Activated CD4-positive, alpha-beta T cell treated with anti-CD3 and anti-CD28 coated beads, Interleukin-2, amount 50 U/mL, for 4 hours (primary cell): ENCODE measurements at places on chromosomes 4 and X.

- DNase-seq: no peak
Observed at GRCh38 chr4:122005064-122005755, 53.4 kb upstream of the TRPC3 start.

DNA sequence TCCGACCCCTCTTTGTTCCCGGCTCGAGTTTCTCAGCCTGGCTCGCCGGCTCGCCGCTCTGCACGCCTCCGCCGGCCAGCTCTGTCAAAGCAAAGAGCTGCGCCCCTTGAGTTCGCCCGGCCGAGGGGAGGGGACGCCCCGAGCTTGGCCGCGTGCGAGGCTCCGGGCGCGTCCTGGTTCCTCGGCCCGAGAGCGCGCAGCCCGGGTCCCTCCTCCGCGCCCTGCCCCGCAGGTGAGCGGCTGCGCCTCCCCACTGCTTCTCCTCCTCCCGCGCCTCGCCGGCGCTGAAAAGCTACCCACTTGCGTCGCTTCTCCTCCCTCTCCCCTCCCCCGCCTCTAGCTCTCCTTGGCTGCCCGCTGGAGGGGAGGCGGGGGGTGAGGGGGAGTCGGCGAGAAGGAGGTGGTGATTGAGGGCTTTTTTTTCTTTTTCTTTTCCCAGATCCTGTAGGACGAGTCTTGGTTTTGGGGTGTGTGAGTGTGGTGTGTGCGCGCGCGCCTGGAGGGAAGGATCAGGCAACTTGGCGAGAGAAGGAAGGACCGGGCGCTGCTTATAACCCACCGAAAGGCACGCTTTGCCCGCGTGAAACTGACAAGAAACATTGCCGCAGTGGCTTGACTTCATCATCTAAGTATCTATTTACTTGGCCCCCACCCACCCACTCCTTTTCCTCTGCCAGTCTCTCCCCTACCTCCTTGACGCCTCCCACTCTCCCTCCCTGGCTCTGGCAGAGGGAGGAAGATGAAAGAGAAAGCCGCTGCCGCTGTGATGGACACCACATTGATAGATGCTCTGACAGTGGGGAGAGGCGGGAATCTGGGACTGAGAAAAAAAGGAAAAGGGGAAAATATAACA is at the start of gene LEF1:
Gene LEF1, minus strand, starts transcription at position 262 of the 853 bp plus-strand sequence. CDS start 1,165 bp downstream, outside the sequence.
- DNase-seq: peak; percentile 70

DNA sequence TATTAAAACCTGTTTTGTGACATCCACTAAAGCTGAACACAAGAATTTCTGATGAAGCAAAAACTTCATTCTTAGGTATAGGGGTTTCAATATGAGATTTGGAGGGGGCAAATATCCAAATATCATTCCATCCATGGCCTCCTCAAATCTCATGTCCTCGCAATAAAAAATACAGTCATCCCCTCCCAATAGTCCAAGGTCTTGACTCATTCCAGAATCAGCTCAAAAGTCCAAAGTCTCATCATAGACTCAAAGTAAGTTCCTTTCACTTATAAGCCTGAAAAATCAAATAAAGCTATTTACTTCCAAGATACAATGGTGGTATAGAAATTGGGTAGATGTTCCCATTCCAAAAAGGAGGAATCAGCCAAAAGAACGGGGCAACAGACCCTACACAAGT is 213.4 kb downstream of the SCFD2 start:
- DNase-seq: no peak

DNA sequence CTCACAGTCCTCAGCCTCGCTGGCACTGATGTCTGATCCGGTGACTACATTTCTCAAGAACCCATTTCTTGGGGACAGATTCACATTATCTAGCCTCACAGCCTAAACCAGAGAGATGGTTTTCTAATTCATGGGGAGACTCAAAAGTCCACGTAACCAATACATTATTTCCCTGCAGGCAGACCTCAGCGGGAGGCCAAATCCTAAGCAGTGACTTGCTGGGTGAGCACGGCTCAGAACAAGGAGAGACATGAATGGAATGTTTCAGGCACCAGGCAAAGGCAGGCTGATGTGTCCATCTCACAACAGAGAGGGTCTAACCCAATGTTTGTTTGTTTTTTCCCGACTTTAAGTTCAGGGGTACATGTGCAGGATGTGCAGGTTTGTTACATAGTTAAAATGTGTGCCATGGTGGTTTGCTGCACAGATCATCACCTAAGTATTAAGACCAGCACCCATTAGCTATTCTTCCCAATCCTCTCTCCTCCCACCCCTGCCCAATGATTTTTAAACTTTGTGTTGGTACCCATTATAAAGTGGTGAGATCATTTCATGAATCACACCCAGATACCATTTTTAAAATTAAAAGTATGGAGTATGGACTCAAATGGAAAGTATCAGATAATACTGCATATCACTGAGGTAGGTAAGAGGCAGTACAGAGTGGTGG is 53.3 kb downstream of the SCD5 start:
- DNase-seq: no peak

GRCh38 chr4:142402156-142402555 is 443.9 kb downstream of the INPP4B start:
- no peak for DNase-seq

DNA sequence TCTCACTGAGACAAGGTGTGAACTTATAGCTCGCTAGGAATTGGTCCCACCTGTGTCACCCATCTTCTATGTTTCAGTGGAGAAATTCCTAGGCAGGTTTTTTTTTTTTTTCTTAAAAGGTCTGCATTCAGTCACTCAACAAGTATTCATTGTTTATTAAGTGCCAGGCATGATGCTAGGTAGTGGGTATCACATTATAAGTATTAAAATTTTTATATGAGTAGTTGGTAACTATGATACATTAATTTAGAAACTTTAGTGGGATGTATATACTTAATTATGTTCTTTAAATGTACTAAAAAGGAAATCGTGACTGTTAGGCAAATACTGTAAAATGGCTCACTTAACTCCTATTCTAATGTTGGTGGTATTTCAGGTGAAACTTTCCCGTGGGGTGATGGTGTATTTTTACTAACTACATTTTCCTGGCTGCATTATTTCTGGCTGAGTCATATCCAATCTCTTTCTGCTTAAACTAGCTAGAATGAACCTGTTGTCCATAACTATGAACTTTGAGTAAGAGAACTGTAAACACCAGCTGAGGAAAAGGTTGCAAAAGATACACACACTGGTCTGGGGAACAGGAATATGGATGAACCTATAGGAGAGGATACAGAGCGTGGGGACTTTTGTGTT is 49.3 kb upstream of the MED14 start:
- DNase-seq: no peak

GRCh38 chr4:165592386-165592785 is 213.6 kb downstream of the CPE start:
- DNase-seq: no peak

- no peak for DNase-seq
Observed at GRCh38 chr4:97912156-97912555, 231.1 kb downstream of the STPG2 start.

GRCh38 chr4:118776157-118776954 is 59.6 kb downstream of the SEC24D start:
- no peak for DNase-seq

- no peak for DNase-seq
Observed at GRCh38 chr4:6633091-6633906, 7.2 kb upstream of the MRFAP1 start.

GRCh38 chr4:81781799-81782198 is 310.1 kb upstream of the RASGEF1B start:
- no peak for DNase-seq

GRCh38 chr4:184849185-184849584 is 23.4 kb upstream of the ACSL1 start:
- DNase-seq: no peak

DNA sequence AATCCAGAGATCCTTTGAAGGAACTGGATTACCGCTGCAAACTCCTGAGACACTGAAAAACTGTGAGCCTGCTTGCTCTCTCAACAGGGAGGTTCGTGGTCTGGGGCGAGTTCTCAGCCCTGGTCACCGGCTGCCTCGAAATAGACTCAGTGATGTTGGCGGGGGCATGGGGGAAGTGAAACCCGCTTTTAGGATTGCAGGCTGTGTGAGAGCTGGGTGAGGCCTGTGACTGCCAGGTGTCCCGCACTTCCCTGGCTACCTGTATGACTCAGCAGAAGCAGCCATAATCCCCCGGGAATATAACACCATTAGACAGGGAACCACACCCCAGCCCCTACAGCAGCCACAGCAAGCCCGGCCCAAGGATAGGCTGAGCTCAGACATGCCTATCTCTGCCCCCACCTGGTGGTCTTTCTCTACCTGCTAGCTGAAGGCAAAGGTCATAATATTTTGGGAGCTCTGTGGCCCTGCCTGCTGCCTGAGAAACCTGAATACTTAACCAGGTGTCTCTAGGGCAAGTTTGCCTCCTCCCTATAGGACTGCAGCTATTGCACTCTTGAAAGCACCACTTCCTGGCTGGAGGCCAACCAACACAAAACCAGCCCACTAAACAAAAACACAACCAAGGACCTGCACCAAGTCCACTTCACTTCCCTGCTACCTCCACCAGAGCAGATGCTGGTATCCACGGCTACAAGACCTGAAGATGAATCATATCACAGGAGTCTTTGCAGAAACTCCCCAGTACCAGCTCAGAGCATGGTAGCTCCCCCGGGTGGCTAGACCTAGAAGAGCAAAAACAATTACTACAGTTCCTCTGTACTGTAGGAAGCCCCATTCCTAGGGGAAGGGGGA is 202.0 kb downstream of the RRAGB start:
- no peak for DNase-seq

DNA sequence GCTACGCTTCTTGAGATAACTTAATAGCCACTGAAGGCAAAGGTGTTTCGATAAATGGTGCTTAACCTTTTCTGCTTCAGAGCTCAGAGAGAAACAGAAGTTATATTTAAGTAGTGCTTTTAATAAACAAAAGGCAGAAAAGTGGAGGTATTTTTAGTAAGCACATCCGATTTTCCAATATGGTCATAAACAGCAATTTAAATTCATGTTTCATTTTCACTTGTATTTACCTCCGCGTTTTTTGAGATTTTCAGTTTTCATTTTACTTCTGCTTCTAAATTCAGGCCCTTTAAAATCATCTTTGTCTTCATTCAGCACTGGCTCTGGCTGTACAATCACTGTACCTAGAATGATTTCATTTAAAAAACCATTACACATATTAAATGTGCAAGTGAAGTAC is 92.4 kb downstream of the ATRX start:
- no peak for DNase-seq

GRCh38 chrX:32749070-32749469 is 462.3 kb downstream of the DMD start:
- DNase-seq: no peak

GRCh38 chrX:52424656-52425055 is 55.8 kb downstream of the XAGE2 start:
- DNase-seq: no peak

DNA sequence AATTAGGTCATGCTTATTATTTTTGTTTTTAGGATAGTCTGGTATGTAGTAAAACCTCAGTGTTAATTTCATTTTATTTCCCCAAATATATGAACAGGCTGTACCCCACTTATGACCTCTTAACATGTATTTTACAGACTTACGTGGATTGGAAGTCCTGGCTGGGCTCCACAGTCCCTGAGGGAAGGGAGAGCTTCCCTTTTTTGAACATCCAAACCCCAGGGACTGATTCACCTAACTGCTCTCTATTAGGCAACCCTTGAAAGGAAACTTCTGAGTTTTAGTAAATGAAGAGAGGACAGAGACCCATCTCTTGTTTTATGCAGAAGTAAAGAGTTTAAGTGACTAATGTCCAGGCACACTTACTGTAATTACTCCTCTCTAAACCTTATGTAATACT is 233.1 kb upstream of the SPRY1 start:
- no peak for DNase-seq

GRCh38 chr4:107734120-107734519 is 14.1 kb upstream of the PAPSS1 start:
- no peak for DNase-seq

- no peak for DNase-seq
Observed at GRCh38 chr4:142248946-142249345, 597.2 kb downstream of the INPP4B start.

DNA sequence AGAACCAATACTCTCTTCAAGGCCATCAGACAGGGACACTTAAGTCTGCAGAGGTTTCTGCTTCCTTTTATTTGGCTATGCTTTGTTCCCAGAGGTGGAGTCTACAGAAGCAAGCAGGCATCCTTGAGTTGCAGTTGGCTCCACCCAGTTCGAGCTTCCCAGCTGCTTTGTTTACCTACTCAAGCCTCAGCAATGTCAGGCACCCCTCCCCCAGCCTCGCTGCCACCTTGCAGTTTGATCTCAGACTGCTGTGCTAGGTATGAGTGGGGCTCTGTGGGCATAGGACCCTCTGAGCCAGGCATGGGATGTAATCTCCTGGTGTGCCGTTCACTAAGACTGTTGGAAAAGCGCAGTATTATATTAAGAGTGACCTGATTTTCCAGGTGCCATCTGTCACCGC is 12.6 kb upstream of the UGT2B15 start:
- no peak for DNase-seq

DNA sequence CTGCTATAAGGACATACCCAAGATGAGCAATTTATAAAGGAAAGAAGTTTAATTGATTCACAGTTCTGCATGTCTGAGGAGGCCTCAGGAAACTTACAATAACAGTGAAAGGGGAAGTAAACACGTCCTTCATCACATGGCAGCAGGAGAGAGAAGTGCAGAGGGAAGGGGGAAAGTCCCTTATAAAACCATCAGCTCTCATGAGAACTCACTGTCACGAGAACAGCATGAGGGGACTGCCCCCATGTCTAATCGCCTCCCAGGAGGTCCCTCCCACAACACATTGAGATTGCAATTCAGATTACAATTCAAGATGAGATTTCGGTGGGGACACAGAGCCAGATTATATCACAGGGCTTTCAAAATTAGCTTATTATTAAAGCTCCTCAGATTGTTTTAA is 209.5 kb upstream of the PPP3CA start:
- DNase-seq: no peak

GRCh38 chr4:56859841-56860240 is 38.3 kb upstream of the SPINK2 start:
- DNase-seq: no peak

GRCh38 chrX:123755107-123755506 is 22.3 kb upstream of the THOC2 start:
- DNase-seq: no peak

DNA sequence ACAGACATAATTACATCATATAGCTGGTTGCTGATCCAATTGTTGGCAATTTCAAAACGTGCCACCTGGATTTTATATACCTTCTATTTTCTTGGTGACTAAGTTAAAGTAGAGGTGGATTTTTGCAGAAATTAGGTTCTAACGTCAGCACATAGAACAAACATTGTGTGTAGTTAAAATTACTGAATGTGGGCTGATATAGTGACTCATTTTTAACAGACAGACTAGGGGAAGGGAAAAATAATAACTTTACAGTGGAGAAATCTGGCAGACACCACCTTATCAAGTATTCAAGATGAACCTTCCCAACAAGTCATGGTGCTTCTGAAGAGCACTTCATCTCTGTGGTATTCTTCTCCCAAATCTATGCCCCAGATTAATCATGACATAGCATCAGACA is 134.5 kb downstream of the UCHL1 start:
- DNase-seq: no peak

DNA sequence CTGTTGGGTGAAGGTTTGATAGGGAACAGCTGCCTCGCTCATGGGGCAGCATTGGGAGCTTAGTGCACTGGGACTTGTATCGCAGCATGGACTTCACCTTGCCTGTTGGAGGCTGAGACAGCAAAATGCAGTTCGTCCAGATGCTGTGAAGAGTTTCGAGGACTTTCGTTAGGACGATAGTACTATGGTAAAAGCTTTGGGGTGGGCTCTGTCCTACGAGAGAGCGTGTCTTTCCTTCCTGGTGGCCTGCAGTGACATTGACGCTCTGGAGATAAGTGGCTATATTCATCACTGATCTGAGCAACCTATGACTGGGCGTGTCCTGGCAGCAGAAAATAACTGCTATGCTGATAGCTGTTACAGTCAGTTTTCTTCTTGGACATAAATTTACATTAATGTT is 44.8 kb downstream of the ARHGAP10 start:
- DNase-seq: no peak
